KG1 (cell line): ENCODE measurements at places on chromosomes 12 and 14.

DNA sequence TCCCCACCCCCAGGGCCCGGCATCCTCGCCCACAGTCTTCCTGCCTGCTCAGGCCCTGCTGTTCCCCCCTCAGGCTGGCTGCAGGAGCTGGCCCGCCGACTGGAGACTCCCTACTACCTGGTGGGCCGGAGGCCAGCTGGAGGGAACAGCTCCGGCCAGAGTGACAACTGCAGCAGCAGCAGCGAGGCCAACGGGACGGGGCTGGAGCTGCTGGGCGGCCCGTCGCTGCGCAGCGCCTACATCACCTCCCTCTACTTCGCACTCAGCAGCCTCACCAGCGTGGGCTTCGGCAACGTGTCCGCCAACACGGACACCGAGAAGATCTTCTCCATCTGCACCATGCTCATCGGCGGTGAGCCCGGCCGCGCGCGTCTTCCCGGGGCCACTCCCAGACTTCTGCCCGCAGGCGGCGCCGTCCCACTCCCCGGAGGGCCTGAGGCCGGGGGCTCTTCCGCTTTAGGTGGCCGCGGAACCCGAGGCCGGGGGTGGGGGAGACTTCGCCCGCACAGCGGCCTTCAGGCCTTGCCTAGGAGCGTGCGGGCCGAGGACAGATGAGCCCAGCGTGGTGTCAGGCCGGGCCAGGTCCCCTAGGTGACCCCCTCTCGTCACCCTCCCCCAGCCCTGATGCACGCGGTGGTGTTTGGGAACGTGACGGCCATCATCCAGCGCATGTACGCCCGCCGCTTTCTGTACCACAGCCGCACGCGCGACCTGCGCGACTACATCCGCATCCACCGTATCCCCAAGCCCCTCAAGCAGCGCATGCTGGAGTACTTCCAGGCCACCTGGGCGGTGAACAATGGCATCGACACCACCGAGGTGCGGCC lies 10.2 kb downstream of the KCNH3 start:
- no peak for DNase-seq

DNA sequence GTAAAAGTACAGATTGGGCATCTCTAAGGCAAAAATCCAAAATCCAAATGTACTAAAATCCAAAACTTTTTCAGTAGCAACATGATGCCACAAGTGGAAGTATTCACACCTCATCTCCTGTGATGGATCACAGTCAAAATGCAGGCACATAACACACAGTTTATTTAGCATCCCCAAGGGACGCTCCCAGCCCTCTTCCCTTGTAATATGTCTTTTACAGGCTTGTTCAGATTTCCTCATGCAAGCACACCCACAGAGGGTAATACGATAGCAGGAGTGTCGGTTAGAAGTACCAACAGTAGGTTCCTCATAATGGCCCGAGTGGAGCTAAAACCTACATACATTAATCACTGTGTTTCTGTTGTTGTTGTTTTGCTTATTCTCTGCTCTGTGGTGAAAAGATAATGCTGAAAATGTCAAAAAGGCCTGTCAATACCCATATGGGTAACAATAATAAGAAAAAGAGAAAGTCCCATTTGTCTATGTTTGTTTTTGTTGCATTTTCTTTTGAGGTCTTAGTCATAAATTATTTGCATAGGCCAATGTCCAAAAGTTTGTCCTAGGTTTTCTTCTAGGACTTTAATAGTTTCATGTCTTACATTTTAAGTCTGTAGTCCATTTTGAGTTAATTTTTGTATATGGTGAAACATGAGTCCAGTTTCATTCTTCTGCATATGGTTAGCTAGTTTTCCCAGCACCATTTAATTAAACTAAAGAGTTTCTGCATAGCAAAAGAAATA lies 133.1 kb downstream of the LRIG3 start:
- no peak for DNase-seq

GRCh38 chr14:22487401-22487800 lies 101.6 kb downstream of the DAD1 start:
- no peak for DNase-seq

DNA sequence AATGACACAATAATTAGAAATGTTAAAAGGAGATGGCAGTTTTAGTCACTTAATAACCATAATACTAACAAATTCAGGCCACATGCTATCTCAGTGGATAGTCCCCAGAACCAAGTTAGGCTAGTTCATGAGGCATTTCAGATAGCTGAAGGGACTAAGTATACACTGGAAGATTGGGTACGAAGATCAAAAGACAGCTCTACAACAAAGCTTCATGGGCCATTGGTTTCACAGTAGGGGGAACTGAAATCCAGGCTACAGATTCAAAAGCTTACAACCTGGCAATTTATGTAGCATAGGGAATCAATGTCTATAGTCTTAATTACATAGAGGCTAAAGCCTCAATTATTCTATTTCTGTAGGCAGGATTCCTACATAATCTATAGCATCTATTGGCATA lies 343.0 kb downstream of the RGS6 start:
- DNase-seq: no peak

- no peak for DNase-seq
Measured at GRCh38 chr12:104570174-104570907, 113.6 kb downstream of the CHST11 start.

DNA sequence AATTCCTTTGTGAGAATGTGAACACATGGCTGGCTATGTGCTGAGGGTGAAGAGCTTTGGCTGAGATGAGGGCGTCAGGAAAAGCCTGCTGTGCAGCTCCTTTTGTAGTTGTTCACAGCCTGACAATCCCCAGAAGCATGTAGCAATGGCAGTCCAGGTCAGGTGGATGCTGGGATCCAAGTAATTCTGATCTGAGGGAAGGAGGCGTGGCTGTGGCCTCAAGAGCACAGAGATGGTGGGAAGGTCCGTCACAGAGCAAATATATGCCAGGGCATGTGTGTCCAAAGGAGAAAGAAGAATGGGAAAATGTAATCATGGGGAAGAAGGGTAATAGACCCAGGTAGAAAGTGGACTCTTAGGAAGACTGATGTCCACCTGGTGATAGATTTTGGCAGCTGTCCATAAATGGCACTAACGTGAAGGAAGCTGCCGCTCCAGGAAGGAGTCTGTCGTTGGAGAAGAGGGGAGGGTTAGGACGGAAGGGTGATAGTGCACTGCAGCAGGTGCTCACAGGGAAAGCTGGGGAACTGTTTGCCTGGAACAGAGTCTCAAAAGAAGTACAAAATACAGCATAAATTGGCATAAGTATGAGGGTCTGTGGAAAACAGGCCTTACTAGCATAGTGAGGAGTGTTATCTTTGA lies 13.8 kb downstream of the MGST1 start:
- no peak for DNase-seq

DNA sequence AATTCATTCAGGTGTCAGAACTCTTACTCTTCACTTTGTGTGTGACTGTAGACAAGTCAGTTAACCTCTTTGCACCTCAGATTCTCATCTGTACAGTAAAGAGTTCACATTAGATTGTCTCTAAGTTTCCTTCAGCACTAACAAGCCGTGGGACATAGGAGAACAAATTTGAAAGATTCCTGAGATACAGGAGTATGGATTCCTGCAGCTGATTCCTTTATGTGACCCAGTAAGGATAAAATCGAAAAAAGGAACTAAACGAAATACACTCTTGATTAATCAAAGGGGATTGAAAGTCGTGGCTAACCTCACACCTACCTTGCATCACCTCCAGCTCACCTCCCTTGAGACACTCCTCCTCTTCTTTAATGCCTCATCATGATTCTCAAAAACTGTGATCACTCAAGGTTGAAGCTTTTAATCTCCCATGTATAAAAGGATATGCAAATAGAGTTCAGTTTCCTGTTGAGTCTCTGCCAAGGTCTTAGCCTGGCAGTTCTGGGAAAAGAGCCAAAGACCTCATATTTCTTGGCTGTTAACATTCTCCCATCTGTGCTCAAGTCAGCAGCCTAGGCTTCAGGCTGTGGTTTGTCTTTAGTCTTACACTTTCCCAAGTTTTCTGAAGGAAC lies 156.6 kb downstream of the DAD1 start:
- DNase-seq: peak; percentile 72

- DNase-seq: no peak
Measured at GRCh38 chr12:29463198-29463597, 34.3 kb downstream of the OVCH1 start.

DNA sequence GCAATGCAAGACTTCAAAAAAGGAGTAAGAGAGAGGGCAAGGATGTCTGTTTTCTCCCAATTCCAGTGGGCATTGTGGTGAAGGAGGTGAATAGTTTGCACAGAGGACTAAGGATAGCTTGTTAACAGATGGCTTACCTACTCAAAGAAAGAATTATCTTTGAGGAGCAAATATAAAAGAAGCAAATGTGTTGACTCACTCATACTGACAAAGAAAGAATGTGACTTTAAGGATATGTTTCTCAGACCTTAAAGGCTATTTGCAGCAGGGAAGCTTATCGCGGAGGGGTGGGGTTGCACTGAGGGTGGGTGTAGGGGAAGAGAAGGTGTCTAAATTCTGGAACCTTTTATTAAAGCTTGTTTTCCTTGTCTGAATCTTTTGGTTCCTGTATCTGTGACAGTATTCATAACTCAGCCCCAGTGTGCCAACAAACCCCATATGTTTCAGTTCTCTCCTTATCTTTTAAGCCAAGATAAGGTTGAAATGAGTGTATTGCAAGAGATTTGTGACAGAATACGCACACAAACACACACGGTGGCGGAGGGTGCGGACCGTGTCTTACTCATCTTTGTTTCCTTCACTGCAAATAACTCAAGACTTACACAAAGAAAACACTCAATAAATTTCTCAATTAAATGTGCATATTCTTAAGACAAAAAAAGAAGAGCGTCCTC lies 146.4 kb upstream of the ARID2 start:
- DNase-seq: no peak

GRCh38 chr12:49887536-49888401 lies 15.9 kb downstream of the FAIM2 start:
- no peak for DNase-seq

DNA sequence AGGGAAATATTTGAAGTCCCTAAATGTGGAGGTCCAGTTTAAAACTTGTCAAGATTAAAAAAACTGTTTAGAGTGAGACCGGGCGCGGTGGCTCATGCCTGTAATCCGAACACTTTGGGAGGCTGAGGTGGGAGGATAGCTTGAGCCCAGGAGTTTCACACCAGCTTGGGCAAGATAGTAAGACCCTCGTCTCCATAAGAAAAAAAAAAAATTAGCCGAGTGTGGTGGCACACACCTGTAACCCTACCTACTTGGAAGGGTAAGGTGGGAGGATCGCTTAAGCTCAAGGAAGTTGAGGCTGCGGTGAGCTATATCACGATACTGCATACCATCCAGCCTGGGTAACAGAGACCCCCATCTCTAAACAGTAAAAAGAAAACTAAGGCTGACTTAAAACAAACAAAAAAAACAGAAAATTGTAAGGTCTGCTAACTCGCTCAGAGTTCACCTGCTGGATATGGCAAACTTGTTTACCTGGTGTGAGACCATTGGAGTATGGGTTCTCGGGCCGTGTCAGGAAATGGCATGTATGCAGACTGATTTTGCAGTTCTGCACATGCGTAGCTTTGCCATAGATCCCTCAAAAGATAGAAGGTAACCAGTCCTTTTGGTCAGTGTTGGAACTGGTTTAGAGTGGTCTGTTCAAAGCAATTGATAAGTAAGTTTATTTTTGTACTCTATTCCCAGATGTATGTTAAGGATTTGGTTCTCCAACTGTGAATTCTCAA lies 2.1 kb downstream of the RNF10 start:
- no peak for DNase-seq

- DNase-seq: no peak
Measured at GRCh38 chr14:74522740-74523139, 29.2 kb downstream of the ISCA2 start.

GRCh38 chr12:14403711-14404196 lies 38.3 kb downstream of the ATF7IP start:
- DNase-seq: no peak

DNA sequence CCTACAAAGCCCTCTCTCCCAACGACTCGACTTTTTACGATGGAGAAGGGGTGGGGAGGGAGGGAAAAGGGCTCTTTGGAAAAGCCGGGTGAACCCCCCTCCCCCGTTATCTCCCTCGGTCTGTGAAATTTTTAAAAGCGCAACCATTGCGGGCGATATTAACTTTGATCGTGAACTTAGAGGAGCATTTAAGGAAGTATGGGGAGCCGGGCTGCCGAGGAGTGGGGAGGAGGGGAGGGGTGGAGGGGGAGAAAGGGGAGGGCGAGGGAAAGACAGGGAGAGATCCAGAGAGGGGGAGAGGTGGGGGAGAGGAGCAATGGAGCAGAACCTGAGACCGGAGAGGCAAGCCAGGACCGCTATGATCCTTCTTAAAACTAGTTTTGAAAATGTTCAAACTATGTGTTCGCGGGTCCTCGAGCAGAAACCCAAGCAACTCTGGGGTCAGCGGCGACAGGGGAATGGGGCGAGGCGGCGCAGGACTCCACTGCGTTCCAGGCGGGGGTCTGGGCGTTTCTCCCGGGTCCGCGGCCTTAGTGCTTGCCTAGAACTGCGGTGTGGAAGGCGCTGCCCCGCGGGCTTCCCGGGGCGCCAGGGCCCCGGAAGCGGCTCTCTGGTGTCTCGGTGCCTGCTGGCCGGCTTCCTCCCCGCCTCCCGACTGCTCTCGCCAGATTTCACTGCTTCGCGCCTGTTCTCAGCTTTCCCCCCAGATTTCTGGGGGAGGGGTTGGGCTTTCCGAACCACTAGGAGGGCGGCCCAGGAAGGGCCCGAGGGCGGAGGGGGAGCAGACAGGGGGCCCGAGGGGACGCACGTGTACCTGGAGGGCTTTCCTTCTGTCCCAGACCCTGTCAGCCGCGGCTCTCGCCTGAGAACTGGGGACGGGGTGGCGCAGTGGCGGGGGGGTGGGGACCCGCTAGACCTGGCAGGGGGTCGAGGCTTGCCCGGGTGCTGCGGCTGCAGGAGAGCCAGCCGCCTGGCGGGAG lies at the start of gene HOTAIR:
TSS of gene HOTAIR (minus strand) at position 871 of the 980 bp plus-strand sequence.
- DNase-seq: no peak

DNA sequence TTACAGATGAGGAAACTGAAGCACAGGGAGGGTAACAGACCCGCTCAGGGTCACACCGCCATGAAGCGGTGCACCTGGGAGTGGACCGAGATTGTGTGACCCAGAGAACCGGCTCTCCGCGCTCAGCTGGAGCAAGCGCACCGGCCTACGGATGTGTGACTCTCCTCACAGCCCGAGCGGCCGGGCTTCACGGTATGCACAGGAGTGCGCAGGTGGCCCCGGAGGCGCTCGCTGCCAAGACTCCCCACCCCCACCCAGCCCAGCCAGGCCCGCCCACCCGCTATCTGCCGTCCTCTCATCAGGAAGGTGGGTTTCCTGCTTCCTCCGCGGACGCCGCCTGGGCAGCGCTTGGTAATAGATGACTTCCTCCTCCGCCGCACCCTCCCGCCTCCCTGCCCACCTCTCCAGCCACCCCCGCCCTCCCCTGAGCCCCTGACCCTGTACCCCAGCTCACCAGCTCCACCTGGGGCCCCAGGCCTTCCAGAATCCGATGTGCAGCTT lies 110.7 kb downstream of the NCOR2 start:
- peak; percentile 33 for DNase-seq
